ENCODE measurements at places on chromosomes 3 and 15.
A peak's percentile ranks its signal among the peaks of the same experiment; 100 is the strongest.

- DNase-seq = no peak
Measured at GRCh38 chr3:28008235-28008634, 233.2 kb upstream of the CMC1 start.

- DNase-seq = no peak
Measured at GRCh38 chr15:90500171-90500570, 29.6 kb upstream of the CRTC3 start.

DNA sequence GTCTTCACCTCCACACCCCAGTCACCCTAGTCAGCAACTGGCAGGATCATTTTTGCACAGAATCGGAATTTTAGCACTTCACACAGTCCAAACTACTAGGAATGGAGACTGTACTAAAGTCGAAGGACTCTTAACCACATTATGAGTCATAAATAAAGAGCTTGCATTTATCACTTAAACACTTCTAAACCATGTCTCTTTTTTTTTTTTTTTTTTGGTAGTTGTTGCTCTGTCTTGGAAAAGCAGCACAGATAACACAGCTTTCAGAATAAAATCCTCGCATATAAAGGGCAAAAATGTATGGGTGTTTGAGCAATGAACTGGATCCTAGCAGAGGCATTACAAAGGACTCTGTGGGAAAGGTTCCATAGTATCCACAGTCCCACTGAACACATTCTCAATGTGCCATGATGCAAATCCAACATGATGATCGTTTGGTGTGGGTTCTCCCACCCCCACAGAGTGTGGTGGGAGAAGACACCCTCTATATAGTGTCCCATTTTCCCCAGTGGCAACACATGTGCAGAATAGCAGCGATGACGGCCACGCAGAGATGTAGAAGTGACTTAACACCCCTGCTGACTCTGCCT, 47.1 kb downstream of the FOXP1 start:
- DNase-seq = peak; percentile 42

DNA sequence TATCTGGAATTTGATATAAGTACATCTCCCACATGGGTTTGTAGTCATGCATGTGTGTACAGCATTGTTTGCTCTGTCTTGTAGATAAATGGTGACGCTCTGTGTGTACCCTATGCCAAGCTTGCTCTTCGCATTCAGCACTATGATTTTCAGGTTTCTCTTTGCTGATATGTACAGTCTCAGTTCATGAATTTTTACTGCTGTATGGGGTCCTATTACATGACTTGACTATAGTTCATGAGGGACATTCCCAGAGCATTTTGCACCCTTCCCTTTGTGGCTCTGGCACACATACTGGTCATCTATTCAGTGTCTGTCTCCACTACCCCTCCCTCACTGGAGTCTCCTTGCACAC, 132.7 kb downstream of the EEFSEC start:
- DNase-seq = no peak
